ENCODE measurements at places on chromosomes 16 and 17.

DNA sequence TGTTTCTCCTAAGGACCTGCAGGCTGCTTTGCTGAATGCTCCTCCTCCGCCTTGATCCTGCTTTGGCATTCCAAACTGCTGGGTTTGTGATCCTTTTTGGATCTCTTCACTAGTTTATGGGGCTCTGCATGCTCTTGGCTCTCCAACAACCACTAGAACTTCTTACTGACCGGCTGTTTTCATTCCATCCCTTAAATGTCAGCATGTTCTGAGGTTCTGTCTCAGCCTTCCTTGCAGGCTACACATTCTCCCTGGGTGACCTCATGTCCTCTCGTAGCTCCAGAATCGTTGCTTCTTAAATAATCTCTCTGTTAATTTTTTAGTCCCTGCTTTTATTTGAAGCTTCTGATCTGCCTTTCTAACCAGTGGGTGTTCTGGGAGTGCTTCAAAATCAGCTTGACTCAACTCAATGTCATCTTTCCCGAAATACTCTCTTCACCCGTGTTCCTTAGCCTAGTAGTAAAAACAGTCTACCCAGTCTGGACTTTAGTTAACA is 119.0 kb upstream of the HS3ST2 start:
- DNase-seq = no peak

DNA sequence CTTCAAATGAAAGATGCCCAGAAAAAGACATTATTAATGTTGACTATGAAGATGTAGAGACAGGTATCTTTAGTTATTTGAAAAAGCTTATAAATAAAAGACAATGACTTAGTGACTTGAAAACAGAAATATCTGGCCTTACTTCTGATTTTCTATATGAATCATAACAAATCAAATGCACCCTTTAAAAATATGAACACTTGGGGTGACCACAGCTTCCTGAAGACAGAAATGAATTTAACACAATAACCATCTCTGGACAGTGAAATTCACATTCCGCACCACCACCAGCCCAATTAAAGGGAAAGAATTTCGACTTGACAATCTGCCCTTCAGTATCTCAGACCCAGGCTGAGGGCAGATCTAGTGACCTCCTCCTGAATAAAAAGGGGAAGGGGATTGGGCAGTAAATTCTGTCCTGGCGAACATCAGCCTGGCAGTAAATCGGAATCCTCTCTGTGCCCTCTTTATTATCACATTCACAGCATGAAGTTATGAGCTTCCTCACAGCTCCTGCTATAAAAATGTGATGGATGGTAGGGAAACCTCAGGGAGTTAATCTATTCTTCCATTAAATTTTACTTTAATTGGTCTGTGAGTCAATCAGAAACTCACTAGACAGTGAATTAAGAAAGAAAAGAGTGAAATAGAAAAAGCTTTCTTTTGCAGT is 131.5 kb downstream of the SNX11 start:
- DNase-seq = no peak

DNA sequence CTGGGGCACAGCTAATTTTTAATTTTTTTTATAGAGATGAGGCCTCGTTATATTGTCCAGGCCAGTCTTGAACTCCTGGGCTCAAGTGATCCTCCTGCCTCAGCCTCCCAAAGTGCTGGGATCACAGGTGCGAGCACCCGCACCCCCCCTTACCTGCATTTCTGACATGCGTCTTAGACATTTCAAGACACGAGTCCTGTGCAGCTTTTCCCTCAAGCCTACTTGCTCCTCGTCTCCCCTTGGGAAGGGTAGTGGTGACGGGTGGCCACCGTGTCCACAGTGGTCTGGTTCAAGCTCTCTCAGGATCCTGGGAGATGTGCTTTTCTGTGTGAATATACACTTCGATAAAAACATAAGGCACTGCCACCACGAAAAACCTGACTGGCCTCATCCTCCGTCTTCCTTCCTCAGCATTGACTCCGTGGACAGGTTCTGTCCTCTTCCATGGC is 9.6 kb downstream of the CANT1 start:
- no peak for DNase-seq

DNA sequence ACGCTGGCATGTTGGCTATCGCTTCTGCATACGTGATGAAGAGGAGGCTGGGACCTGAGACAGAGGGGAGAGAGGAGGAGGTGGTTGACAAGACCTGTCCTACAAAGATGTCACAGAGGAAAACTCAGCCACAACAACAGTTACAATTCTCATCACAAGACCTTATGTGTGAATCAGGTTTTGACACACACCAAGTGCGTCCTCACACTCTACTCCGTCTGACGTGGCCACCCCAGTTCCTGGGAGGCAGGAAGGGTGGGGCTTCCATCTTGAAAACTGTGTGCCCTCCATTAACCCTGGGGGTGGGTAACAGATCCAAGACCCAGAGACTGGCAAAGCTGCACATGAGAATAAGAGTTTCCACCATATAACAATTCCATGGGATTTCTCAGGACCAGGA is 24.1 kb downstream of the SLC6A4 start:
- DNase-seq = no peak

- DNase-seq = no peak
Observed at GRCh38 chr16:75550211-75550662, 5.8 kb downstream of the TMEM231 start.

DNA sequence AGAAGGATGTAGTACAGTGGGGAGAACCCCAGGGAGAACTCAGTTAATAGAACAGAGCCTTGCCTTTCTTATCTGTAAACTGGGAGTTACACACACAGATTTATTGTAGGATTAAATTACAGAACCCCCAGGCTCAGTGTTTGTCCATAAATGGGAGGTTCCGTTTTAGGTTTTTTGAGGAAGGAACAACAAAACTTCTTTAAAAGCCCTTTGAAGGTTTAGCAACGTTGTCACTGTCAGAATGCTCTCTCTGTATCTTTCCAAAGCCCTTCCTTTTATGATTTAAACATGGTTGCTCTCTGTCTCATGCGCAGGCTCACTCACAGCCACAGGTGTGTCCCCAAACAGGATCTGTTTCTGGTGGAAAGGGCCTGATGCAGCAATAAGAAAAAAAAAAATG is 9.4 kb upstream of the GNA13 start:
- DNase-seq = no peak

GRCh38 chr17:63446753-63447470 is 806 bp upstream of the CYB561 start:
- DNase-seq = no peak

DNA sequence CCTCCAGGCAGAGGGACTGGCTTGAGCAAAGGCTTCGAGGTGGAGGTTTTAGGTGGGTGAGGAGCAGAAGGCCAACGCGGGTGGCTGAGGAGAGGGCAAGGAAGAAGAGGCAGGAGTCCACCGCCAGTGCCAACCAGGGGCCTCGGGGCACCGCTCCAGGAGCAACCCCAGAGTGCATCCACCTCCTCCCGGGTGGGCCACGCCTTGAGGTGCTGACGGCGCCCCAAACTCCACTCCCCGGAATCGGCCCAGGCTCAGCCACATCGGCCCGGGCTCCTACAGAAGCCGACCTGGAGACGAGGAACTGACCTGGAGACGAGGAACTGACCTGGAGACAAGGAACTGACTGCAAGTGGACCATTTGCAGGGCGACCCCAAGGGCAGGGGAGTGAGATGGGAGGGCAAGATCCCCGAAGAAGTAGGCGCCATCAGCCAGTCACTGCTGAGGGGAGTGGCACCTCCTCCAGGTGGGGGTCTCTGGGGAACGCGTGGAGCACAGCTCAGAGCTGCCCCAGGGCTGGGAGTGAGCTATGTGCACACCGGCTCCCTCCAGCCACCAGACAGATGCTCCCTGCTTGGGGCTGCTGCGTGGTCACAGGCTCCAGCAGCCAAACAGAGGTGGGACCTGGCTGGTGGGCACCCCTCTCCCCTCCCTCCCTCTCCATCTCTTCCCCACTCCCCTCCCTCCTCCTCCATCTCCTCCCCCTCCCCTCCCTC is 29.2 kb upstream of the CBFA2T3 start:
- DNase-seq = no peak
